ENCODE measurements at places on chromosomes 4 and X. TPM values are rescaled to one million over a fixed set of nuclear protein-coding genes. Genes with fewer than 3 reads are reported as not detected.

DNA sequence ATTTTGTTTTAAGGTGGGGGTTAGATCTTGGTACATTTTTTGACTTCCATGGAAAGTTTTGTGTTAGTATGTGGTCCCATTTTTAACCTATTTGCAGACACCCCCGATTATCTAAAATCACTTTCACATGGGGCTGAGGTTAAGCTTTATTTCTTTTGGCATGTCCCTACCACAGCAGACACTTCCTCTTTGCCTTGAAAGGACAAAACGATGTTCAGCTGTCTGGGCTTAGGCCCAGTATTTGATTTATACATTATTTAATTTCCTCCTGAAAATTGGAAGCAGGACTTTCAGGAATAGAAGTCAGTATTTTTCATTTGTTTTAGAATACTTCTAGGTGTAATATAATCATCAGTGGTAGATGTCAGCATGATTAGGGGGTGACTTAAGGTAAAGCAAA lies 112.4 kb upstream of the SPRY1 start:
- H3K27ac ChIP-seq: no peak overlapping the region
- H3K4me3 ChIP-seq: no peak overlapping the region
- H3K27me3 ChIP-seq: no peaks in the 10 kb centered on the region
- H3K36me3 ChIP-seq: no peaks in the 10 kb centered on the region
- no peaks in the 10 kb centered on the region for H3K4me1 ChIP-seq

- no peak overlapping the region for H3K4me3 ChIP-seq
- no peaks in the 10 kb centered on the region for H3K27me3 ChIP-seq
- no peaks in the 10 kb centered on the region for H3K36me3 ChIP-seq
- no peaks in the 10 kb centered on the region for H3K4me1 ChIP-seq
These were observed 1383.3 kb upstream of the PCDH7 start for GRCh38 chr4:29336861-29337260.

Gene ARFIP1
- total RNA-seq: 3.0 TPM

Gene ADH1B
- not detected for total RNA-seq

GRCh38 chr4:120942776-120943175 lies 20.2 kb upstream of the PRDM5 start:
- H3K4me1 ChIP-seq: no peaks in the 10 kb centered on the region
- DNase-seq: no peak
- H3K36me3 ChIP-seq: no peaks in the 10 kb centered on the region
- H3K4me3 ChIP-seq: no peak overlapping the region
- no peak overlapping the region for H3K27ac ChIP-seq
- H3K27me3 ChIP-seq: no peaks in the 10 kb centered on the region

DNA sequence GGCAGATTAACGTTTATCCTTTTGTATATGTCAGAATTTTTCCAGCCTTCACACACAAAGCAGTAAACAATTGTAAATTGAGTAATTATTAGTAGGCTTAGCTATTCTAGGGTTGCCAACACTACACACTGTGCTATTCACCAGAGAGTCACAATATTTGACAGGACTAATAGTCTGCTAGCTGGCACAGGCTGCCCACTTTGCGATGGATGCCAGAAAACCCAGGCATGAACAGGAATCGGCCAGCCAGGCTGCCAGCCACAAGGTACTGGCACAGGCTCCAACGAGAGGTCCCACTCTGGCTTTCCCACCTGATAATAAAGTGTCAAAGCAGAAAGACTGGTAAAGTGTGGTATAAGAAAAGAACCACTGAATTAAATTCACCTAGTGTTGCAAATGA lies 94.8 kb downstream of the TET2 start:
- H3K27ac ChIP-seq: no peak overlapping the region
- no peaks in the 10 kb centered on the region for H3K27me3 ChIP-seq
- H3K36me3 ChIP-seq: peaks cover 8% of the 10 kb centered on the region
- no peaks in the 10 kb centered on the region for H3K4me1 ChIP-seq

Gene STPG2
- total RNA-seq: 0.22 TPM

GRCh38 chr4:120725639-120726580 lies 196.6 kb downstream of the PRDM5 start:
- no peak overlapping the region for H3K27ac ChIP-seq
- H3K27me3 ChIP-seq: no peaks in the 10 kb centered on the region
- no peaks in the 10 kb centered on the region for H3K36me3 ChIP-seq

DNA sequence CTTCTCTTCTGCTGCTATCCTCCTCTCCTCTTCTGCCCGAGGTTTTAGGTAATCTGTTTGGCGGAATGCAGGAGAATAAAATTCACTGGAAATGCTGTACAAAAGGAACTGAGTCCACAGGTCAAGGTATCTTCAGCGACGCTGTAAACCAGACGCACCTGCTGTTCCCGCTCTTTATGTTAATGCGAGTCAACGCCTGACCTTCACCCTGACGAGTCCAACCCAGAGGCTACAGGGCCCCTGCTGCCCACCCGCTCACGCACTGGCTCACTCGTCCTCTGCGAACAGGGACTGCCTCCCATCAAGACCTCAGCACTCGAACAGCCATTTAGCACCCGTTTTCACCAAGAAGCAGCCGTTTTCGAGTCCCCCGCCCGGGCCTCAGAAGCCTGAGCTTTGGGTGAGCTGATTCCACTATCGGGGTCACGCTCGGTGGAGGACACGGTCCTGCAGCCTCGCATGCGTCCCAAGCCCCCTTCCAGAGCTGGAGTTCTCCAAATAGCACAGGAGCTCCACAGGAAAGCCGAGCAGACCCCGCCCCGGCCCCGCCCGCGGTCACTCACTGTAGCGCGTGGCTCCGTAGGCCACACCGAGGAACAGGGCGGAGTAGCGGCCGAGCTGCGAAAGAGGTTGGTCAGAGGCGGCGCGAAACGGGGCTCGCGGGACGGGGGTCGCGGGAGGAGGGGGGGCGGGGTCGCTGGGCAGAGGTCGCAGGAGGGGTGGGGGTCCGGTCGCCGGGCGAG lies 556 bp downstream of the ATP5ME start:
- no peak overlapping the region for H3K27ac ChIP-seq
- H3K4me3 ChIP-seq: peak overlapping the region; percentile 74
- H3K27me3 ChIP-seq: no peaks in the 10 kb centered on the region
- peaks cover 21% of the 10 kb centered on the region for H3K4me1 ChIP-seq
- peaks cover 22% of the 10 kb centered on the region for H3K36me3 ChIP-seq

- H3K4me1 ChIP-seq: no peaks in the 10 kb centered on the region
- DNase-seq: no peak
- no peaks in the 10 kb centered on the region for H3K27me3 ChIP-seq
- H3K27ac ChIP-seq: no peak overlapping the region
- peaks cover 29% of the 10 kb centered on the region for H3K36me3 ChIP-seq
These were observed 19.7 kb downstream of the VSIG1 start for GRCh38 chrX:108064613-108065012.

Gene TMEM255A
- total RNA-seq: not detected

DNA sequence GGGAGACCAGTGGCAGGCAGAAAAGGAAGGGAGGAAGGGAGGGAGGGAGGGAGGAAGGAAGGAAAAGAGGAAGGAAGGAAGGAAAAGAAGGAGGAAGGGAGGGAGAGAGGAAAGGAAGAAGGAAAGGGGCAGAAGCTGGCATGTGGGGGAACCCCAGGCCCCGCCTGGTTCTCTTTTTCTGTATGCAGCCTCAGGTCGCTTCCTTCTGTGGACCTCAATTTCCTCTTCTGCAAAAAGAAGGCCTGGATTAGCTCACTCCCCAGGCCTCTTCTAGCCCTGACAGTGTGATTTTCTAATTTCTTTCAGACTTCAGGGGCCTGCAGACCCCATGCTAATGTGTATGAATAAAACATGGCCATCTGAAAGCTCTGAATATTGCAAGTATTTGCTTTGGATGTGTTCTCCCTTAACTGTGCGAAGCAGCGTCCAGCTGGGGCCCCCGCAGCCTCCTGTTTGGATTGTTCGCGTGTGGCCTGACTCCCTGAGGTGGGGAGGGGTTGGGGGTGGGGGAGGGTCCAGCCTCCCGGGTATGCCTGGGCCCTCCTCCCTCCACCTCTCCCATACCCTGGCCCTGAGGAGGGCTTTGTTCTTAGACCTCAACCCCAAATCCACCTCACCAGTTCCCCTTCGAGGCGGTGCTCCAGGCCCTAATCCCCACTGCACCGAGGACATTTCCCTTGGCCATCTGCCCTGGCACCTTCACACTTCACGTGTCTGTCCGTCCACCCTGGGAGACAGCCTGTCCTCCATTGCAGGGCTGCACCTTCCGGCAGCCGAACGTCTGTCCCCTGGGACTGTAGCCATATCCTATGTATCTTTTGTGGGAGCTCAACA lies 199.9 kb upstream of the ATP6AP2 start:
- no peak overlapping the region for H3K27ac ChIP-seq
- no peaks in the 10 kb centered on the region for H3K4me1 ChIP-seq
- H3K27me3 ChIP-seq: no peaks in the 10 kb centered on the region
- peak; percentile 21 for DNase-seq
- no peaks in the 10 kb centered on the region for H3K36me3 ChIP-seq

DNA sequence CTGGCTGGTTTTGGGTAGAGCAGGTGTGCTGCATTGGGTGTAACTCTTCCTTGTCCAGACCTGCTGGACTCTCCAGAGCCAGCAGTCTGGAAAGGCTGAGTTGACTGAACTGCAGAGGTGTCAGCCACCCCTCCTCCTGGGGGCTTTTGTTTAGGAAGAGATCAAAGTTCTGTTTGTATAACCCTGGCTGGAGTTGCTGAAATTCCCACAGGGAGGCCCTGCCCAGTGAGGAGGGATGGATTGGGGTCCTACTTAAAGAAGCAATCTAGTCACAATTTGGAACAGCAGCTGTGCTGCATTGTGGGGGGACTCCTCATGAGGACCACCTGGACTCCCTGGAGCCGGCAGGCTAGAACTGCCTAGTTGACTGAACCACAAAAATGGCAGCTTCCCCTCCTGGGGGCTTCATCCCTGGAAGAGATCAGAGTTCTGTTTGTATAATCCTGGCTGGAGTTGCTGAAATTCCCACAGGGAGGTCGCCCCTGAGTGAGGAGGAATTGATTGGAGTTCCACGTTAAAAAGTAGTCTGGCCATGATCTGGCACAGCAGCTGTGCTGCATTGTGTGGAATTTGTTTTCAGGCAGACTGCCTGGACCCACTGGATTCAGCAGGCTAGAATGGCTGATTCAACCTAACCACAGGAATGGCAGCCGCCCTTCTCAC lies 264.9 kb upstream of the ZC4H2 start:
- no peaks in the 10 kb centered on the region for H3K36me3 ChIP-seq
- no peaks in the 10 kb centered on the region for H3K4me1 ChIP-seq
- H3K27ac ChIP-seq: no peak overlapping the region
- no peak for DNase-seq
- no peaks in the 10 kb centered on the region for H3K27me3 ChIP-seq

Gene TKTL2
- total RNA-seq: not detected

DNA sequence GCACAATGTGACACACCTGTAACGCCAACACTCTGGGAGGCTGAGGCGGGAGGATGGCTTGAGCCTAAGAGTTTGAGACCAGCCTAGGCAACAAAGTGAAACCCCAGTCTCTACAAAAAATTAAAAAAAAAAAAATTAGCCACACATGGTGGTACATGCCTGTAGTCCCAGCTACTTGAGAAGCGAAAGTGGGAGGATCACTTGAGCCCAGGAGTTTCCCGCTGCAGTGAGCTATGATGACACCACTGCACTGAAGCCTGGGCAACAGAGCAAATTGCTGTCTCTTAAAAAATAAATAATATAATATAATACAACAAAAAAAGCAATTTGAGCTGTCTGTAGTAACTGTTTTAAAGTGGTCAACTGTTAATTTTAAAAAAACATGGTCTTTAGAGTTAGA lies 13.2 kb downstream of the SPOCK3 start:
- no peak overlapping the region for H3K27ac ChIP-seq
- H3K4me1 ChIP-seq: no peaks in the 10 kb centered on the region
- DNase-seq: no peak
- no peak overlapping the region for H3K4me3 ChIP-seq
- no peaks in the 10 kb centered on the region for H3K27me3 ChIP-seq

GRCh38 chr4:145003675-145004074 lies 94.3 kb downstream of the ANAPC10 start:
- H3K36me3 ChIP-seq: no peaks in the 10 kb centered on the region
- DNase-seq: no peak
- no peak overlapping the region for H3K4me3 ChIP-seq
- no peak overlapping the region for H3K27ac ChIP-seq
- no peaks in the 10 kb centered on the region for H3K4me1 ChIP-seq
- no peaks in the 10 kb centered on the region for H3K27me3 ChIP-seq

DNA sequence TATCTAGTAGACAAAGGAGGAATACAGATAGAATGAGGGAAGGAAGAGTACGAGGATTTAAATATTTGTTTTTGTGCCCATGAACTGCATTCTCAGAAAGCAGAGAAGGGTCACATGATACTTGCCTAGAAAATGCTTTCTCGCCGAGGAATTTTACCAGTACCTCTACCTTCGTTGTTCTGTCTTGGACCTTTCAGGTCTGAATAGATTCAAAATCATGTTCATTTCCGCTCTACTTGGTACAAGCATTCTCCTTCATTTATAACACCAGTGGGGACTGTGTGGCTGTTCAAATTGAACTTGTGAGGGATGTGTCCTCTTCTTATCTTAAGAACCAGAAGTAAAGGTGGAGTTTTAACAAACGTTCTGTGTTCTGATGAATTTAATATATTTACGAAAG lies 1.9 kb downstream of the USP38 start:
- H3K27ac ChIP-seq: peak overlapping the region; percentile 10
- peak overlapping the region; percentile 70 for H3K4me3 ChIP-seq

Gene BRS3
- not detected for total RNA-seq

Gene CCDC120
- 11.5 TPM for total RNA-seq

GRCh38 chr4:76420188-76420761 lies 666 bp downstream of the CCDC158 start:
- no peak overlapping the region for H3K27ac ChIP-seq
- H3K4me1 ChIP-seq: peaks cover 9% of the 10 kb centered on the region
- H3K27me3 ChIP-seq: peaks cover 16% of the 10 kb centered on the region
- DNase-seq: no peak

DNA sequence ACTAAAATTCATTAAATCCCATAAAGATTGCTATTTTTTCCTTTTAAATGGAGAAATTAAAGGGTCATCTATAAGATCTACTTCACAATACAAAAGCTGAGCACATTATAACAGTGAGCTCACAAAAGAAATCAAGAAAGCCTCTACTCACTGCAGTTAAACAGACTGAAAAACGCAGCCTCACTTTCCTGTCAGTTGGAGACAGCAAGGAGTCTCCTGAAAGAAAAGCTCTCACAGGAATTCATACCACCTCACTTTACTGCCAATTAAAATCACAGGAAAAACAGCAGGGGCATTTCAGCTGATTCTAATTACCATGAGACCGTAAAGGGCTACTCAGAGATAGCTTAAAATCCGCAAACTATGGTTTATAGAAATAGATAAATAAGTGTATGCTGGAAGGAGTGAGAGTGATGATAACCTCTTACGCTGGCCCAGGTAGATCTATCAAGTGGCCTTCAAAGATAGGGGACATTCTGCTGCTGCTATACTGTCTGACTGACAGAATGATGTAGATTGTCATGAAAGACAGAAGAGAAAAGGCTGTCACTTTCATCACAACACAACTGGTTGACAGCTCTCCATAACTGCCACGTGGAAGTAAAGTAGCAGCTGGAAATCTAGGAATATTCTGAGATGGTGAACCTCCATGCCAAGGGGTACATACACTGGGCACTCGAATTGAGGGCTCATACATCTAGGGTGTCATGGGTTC lies 1333.7 kb upstream of the DIAPH2 start:
- H3K27me3 ChIP-seq: no peaks in the 10 kb centered on the region
- H3K36me3 ChIP-seq: no peaks in the 10 kb centered on the region
- DNase-seq: no peak
- no peaks in the 10 kb centered on the region for H3K4me1 ChIP-seq

GRCh38 chr4:42558156-42558555 lies 98.7 kb downstream of the ATP8A1 start:
- H3K27me3 ChIP-seq: no peaks in the 10 kb centered on the region
- H3K27ac ChIP-seq: no peak overlapping the region
- H3K4me1 ChIP-seq: no peaks in the 10 kb centered on the region
- H3K36me3 ChIP-seq: peaks cover 21% of the 10 kb centered on the region
- no peak for DNase-seq
- H3K4me3 ChIP-seq: no peak overlapping the region
